Endothelial cell of umbilical vein (primary cell): ENCODE measurements at places on chromosomes 7 and 10. TPM values are rescaled to one million over a fixed set of nuclear protein-coding genes. Genes with fewer than 3 reads are reported as not detected.

Gene SLC26A5
- not detected in 2 replicates for polyA plus RNA-seq

Gene GRM3
- polyA plus RNA-seq, result not detected in 2 replicates

Gene SGCE
- polyA plus RNA-seq, result 37.3 and 46.8 TPM in 2 replicates

- no peaks in the 10 kb centered on the region for H3K27me3 ChIP-seq
- no peaks in the 10 kb centered on the region for H3K4me1 ChIP-seq
- no peak overlapping the region for H3K27ac ChIP-seq
- no peaks in the 10 kb centered on the region for H3K36me3 ChIP-seq
- no peak overlapping the region for H3K4me3 ChIP-seq
- no peak for DNase-seq
Observed at GRCh38 chr10:103064956-103065355, 128.1 kb downstream of the NT5C2 start.

Gene OR6B1
- not detected in 2 replicates for polyA plus RNA-seq

- no peaks in the 10 kb centered on the region for H3K4me1 ChIP-seq
- H3K27me3 ChIP-seq, result no peaks in the 10 kb centered on the region
- H3K4me3 ChIP-seq, result no peak overlapping the region
- no peaks in the 10 kb centered on the region for H3K36me3 ChIP-seq
- H3K27ac ChIP-seq, result no peak overlapping the region
- DNase-seq, result no peak
Observed at GRCh38 chr7:50181081-50181480, 88.0 kb upstream of the ZPBP start.

- no peak overlapping the region for H3K27ac ChIP-seq
- no peak for DNase-seq
- H3K36me3 ChIP-seq, result no peaks in the 10 kb centered on the region
- H3K4me3 ChIP-seq, result no peak overlapping the region
- no peaks in the 10 kb centered on the region for H3K27me3 ChIP-seq
Observed at GRCh38 chr7:140144821-140145220, 32.0 kb downstream of the KDM7A start.

- H3K27me3 ChIP-seq, result peaks cover 2% of the 10 kb centered on the region
- H3K27ac ChIP-seq, result no peak overlapping the region
- no peak overlapping the region for H3K4me3 ChIP-seq
Observed at GRCh38 chr10:78800006-78800405, 268.8 kb upstream of the ZMIZ1 start.

Gene KCND2
- polyA plus RNA-seq, result not detected in 2 replicates

Gene CREB5
- polyA plus RNA-seq, result 28.4 and 32.7 TPM in 2 replicates

GRCh38 chr7:31105256-31105950 is 53.3 kb downstream of the ADCYAP1R1 start:
- DNase-seq, result no peak
- H3K36me3 ChIP-seq, result no peaks in the 10 kb centered on the region
- no peaks in the 10 kb centered on the region for H3K27me3 ChIP-seq

Gene VOPP1
- polyA plus RNA-seq, result 85.6 and 86.2 TPM in 2 replicates
